Hematopoietic multipotent progenitor cell treated with erythropoietin and hydrocortisone succinate and interleukin-3 and kit ligand, for 6 days (in vitro differentiated cells): ENCODE measurements at places on chromosomes 5 and 9.

GRCh38 chr5:128637031-128637430 lies 99.0 kb upstream of the FBN2 start:
- DNase-seq, result no peak

GRCh38 chr9:16501141-16501540 lies 369.3 kb downstream of the BNC2 start:
- DNase-seq, result no peak

DNA sequence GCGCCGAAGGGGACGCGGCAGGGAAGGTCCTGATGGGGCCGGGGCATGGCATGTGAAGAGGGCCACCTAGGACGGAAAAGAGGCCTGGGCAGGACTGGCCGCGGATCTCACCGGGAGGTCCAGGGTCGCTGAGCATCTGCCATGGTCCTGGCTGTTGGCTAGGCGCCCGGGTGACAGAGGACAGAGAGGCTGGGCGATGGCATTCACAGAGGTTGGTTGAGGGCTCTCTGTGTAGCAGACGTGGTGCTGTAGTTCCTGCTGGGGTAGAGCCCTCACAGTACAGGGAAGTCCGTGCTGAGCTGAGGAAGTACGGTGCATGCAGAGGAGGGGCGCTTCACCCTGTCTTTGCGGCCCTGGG lies 427 bp downstream of the PCYOX1L start:
- DNase-seq, result peak; percentile 67

DNA sequence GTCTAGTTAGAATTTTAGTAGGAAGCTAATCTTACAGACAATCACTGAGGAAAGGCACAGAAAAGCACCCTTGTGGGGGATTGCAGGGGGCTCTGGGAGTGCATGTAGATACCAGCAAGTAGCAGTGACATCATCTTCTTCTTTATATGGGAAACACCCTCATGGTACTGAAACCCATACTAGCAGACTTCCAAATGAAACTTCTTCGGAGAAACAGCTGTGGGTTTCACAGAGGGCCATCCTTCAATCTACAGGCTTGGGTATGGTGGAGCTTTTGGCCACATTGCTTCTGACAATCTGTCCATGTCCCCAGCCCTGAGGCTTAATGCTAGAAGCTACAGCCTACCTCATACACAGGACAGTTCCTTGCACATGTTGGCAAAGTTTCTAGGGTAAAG lies 165.2 kb upstream of the NFIB start:
- no peak for DNase-seq

DNA sequence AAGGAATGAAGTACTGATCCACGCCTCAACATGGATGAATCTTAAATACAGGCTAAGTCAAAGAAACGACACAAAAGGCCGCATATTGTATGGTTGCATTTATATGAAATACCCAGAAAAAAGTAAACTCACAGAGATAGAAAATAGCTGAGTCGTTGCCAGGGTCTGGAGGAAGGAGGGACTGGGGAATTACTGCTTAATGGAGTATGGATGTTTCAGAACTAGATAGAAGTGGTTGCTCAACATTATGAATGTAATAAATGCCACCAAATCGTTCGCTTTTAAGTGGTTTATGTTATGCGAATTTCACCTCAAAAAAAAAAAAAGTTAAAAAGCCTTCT lies 784 bp upstream of the MSANTD3 start:
- peak; percentile 42 for DNase-seq

- DNase-seq, result no peak
Observed at GRCh38 chr9:27194401-27195091, 85.5 kb downstream of the TEK start.

DNA sequence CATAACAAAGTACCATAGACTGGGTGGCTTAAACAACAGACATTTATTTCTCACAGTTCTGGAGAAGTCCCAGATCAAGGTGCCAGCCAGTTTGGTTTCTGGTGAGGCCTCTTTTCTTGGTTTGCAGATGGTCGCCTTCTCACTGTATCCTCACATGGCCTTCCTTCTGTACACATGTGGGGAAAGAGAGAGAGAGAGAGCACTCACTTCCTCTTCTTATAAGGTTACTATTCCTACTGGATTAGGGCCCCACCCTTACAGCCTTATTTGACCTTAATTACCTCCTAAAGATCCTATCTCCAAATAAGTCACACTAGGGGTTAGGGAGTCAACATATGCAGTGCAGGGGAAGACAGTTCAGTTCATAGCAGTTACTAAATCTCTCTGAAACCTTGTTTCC lies 205.6 kb upstream of the GDNF start:
- DNase-seq, result no peak

DNA sequence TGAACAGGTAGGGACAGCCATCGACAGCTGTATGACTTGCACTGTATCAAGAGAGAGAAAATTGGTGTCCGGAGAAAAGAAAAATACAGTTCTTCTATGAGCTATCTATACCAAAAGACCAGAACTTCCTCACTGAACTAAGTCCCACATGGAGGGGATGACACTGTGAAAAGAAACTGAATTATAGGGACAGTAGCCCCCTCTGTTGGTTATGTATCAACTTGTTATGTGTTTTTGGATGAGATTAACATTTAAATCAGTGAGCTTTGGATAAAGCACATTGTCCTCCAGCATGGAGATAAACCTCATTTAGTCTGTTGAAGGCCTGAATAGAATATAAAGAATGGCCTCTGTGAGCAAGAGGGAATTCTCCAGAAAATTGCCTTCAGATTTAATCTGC lies 176.6 kb upstream of the SH3GL2 start:
- DNase-seq, result peak; percentile 76

GRCh38 chr9:124840300-124840833 lies 12.9 kb upstream of the WDR38 start:
- peak; percentile 56 for DNase-seq

- DNase-seq, result no peak
Observed at GRCh38 chr5:149886060-149886459, 58.5 kb downstream of the PDE6A start.
